NCI-H1930 (cell line): ENCODE measurements at places on chromosomes 6 and 20.

DNA sequence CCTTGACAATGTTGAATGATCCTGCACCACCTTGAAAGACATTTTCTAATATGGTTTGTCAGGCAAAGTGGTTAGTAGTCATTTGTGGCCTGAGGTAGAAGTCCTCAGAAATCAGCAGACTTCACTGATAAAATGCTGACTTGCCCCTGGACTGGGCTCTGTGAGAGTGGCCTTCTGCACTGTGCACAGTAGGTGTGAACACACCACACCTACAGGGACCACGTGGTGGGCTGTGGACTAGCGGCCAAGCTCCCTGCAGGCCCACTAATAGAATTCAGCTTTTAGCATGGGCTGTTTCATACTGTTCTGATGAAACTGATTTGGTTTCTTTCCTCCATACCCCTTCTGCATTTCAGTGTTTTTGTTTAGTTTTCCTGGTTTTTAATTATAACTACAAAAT is 7.3 kb downstream of the BPHL start:
- DNase-seq, result no peak

GRCh38 chr20:51382986-51383821 is 159.3 kb downstream of the NFATC2 start:
- DNase-seq, result peak; percentile 26

GRCh38 chr6:10441655-10442009 is 26.8 kb upstream of the TFAP2A start:
- no peak for DNase-seq

- no peak for DNase-seq
These were observed 9.0 kb downstream of the MYO6 start for GRCh38 chr6:75758061-75758460.
